ENCODE measurements at places on chromosomes 4 and X. TPM values are rescaled to one million over a fixed set of nuclear protein-coding genes. Genes with fewer than 3 reads are reported as not detected.

GRCh38 chr4:8387615-8388527, 52.7 kb downstream of the ACOX3 start:
- no peaks in the 10 kb centered on the region for H3K27me3 ChIP-seq
- H3K4me1 ChIP-seq = peaks cover 11% of the 10 kb centered on the region
- H3K27ac ChIP-seq = no peak overlapping the region
- no peak for DNase-seq
- H3K4me3 ChIP-seq = no peak overlapping the region

DNA sequence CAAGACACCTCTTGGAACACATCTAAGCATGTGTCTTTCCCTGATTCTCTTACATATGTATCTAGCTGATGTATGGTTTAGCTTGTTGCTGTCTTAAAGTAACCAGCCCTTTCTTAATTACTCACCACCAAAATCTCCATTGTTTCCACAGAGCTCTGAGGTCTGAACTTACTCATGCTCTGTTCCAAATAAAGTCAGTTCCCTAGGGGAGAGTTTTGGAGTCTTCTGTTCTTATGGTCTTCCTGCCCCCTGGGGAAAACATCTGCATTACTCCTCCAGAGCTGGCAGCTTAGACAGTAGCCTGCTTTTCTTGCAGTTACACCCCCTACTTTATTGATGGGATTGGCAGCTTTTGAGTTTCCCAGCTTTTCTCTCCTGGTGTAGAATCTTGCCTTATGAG, 125.8 kb downstream of the EDA start:
- H3K36me3 ChIP-seq = no peaks in the 10 kb centered on the region
- DNase-seq = no peak
- H3K27ac ChIP-seq = no peak overlapping the region
- no peaks in the 10 kb centered on the region for H3K27me3 ChIP-seq
- H3K4me3 ChIP-seq = no peak overlapping the region

GRCh38 chr4:165369522-165369921, 9.3 kb upstream of the CPE start:
- DNase-seq = no peak
- no peaks in the 10 kb centered on the region for H3K36me3 ChIP-seq
- no peak overlapping the region for H3K27ac ChIP-seq
- no peak overlapping the region for H3K4me3 ChIP-seq

DNA sequence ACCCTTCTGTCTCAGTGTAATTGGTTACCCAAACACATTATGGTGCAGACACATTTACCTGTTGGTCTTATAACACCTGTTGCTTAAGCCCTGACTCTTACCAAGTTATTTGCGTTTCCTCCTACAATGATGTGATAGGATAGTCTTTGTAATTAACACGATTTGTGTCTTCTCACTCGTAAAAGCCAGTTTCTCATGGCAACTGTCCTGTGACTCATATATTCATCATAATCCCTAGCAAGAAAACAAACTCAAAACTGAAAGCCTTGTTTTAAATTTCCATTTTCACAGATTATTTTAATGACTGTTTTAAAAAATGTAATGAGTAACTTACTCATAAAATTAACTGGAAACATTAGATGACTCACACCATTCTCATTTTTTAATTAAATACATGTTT, 495.2 kb downstream of the NLGN4X start:
- H3K4me1 ChIP-seq = no peaks in the 10 kb centered on the region
- H3K36me3 ChIP-seq = no peaks in the 10 kb centered on the region
- no peak overlapping the region for H3K4me3 ChIP-seq
- no peaks in the 10 kb centered on the region for H3K27me3 ChIP-seq

The METTL14 gene
- 39.2 TPM for polyA plus RNA-seq

The TMPRSS11B gene
- not detected for polyA plus RNA-seq

DNA sequence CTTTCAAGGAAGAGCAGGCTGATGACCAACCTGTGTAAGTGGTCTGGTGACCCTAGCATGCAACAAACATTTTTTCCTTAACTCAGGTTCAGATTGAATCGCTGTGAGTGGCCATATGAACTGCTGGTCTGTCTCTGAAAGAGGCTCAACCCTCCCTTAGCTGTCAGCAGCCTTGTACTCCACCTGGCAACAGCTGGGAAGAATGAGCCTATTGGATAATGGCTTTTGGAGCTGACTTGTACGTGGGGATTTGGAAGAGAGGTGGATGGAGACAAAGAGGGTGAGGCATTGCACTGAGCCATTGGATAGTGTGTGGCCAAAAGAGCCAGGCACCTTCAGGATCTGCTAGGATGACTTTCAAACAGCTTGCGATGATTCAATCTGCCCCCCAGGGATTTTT, 35.7 kb upstream of the BMP15 start:
- DNase-seq = no peak
- peaks cover 3% of the 10 kb centered on the region for H3K27me3 ChIP-seq
- H3K4me3 ChIP-seq = no peak overlapping the region
- no peaks in the 10 kb centered on the region for H3K4me1 ChIP-seq
- no peaks in the 10 kb centered on the region for H3K36me3 ChIP-seq

GRCh38 chrX:5936438-5936837, 292.2 kb downstream of the NLGN4X start:
- DNase-seq = peak; percentile 11
- H3K27me3 ChIP-seq = no peaks in the 10 kb centered on the region
- no peak overlapping the region for H3K4me3 ChIP-seq
- no peaks in the 10 kb centered on the region for H3K4me1 ChIP-seq
- H3K36me3 ChIP-seq = no peaks in the 10 kb centered on the region

DNA sequence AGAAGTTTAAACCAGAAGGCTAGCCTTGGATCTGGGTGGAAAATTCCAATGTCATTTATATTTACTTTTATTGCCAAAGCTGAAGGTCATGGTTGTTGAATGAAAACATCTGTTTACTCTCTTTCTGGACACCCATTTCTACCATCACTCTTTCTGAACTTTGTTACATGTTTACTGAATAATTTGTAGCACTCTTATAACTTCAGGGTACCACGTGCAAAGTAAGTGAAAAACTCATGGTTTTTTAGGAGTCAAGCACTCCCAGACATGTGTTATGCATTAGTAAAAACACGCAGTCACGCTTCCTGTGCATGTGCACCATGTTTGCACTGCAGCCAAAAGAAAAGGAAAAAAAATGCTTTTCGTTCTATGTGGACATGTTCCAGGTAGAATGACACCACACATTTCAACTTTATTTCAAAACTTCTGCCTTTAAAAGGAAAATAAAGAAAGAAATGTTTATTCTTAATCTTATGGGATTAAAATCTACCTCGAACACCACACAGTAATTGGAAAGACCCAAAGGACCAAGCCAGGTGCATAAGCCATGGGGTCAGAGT, 31.4 kb upstream of the ADH1C start:
- no peaks in the 10 kb centered on the region for H3K27me3 ChIP-seq
- no peaks in the 10 kb centered on the region for H3K4me1 ChIP-seq

GRCh38 chrX:15151267-15152186, 118.4 kb downstream of the ASB9 start:
- H3K4me3 ChIP-seq = no peak overlapping the region
- H3K36me3 ChIP-seq = no peaks in the 10 kb centered on the region
- H3K4me1 ChIP-seq = no peaks in the 10 kb centered on the region
- H3K27me3 ChIP-seq = peaks cover 7% of the 10 kb centered on the region
- DNase-seq = no peak
- H3K27ac ChIP-seq = no peak overlapping the region

The CXCL6 gene
- 1.5 TPM for polyA plus RNA-seq

- peaks cover 4% of the 10 kb centered on the region for H3K36me3 ChIP-seq
- no peak overlapping the region for H3K27ac ChIP-seq
- H3K4me1 ChIP-seq = peaks cover 14% of the 10 kb centered on the region
- no peaks in the 10 kb centered on the region for H3K27me3 ChIP-seq
- DNase-seq = no peak
- no peak overlapping the region for H3K4me3 ChIP-seq
Observed at GRCh38 chrX:152917656-152918579, 20.1 kb downstream of the ZNF185 start.

The SMPX gene
- 0.50 TPM for polyA plus RNA-seq

The GUCY1A1 gene
- 23.3 TPM for polyA plus RNA-seq

- no peak within 1 kb of the TSS for H3K27ac ChIP-seq
- H3K4me3 ChIP-seq = peak within 1 kb of the TSS; percentile 29
- DNase-seq = peak; percentile 11
- no peaks in the 10 kb centered on the region for H3K36me3 ChIP-seq
- H3K27me3 ChIP-seq = peaks cover 37% of the 10 kb centered on the region
Observed at GRCh38 chrX:71910643-71910985, at the start of gene NHSL2. TSS of gene NHSL2 (plus strand) at chrX:71910845.

The UGT8 gene
- 135 TPM for polyA plus RNA-seq

GRCh38 chr4:157023941-157024340, 52.0 kb upstream of the GLRB start:
- no peak overlapping the region for H3K4me3 ChIP-seq
- H3K36me3 ChIP-seq = no peaks in the 10 kb centered on the region
- no peaks in the 10 kb centered on the region for H3K4me1 ChIP-seq
- no peaks in the 10 kb centered on the region for H3K27me3 ChIP-seq
- DNase-seq = no peak
- H3K27ac ChIP-seq = no peak overlapping the region

DNA sequence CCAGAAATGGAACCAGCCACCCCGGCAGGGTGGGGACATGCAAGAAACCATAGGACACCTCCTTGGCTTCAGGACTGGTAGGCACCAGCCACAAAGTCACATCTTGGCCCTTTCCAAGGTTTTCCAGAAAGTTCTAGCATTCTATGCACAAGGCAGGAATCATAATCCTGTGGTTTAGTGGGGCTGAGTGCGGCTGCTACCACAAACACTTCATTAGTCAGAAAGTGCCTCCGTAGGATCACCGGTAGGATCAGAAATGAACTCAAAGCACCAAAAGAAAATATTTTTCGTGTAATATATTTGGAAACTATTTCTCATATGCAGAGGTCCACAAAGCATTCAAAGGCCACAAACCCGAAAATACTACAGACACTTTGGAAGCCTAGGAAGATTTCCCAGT, 191.7 kb downstream of the PTTG2 start:
- peak overlapping the region; percentile 73 for H3K27ac ChIP-seq
- no peak overlapping the region for H3K4me3 ChIP-seq
- no peaks in the 10 kb centered on the region for H3K36me3 ChIP-seq
- H3K4me1 ChIP-seq = peaks cover 12% of the 10 kb centered on the region
